Left cardiac atrium (tissue), 4 donors: ENCODE measurements at places on chromosomes 13 and 19. TPM values are rescaled to one million over a fixed set of nuclear protein-coding genes. Genes with fewer than 3 reads are reported as not detected.

FOSB gene
- 1.5 TPM for total RNA-seq

TRIP10 gene
- total RNA-seq = 67.5 TPM

CYP4F12 gene
- total RNA-seq = 2.2 TPM

FFAR3 gene
- 0.44 TPM for total RNA-seq

KLK14 gene
- total RNA-seq = 0.31 TPM

TSSK6 gene
- 0.50 TPM for total RNA-seq

GRCh38 chr19:33216198-33216830 lies 9.3 kb downstream of the SLC7A10 start:
- DNase-seq = no peak

GRCh38 chr13:91185294-91185863 lies 162.1 kb upstream of the MIR17HG start:
- no peak for DNase-seq

- no peak for DNase-seq
These were observed 294.9 kb downstream of the NDFIP2 start for GRCh38 chr13:79775830-79776229.

DNA sequence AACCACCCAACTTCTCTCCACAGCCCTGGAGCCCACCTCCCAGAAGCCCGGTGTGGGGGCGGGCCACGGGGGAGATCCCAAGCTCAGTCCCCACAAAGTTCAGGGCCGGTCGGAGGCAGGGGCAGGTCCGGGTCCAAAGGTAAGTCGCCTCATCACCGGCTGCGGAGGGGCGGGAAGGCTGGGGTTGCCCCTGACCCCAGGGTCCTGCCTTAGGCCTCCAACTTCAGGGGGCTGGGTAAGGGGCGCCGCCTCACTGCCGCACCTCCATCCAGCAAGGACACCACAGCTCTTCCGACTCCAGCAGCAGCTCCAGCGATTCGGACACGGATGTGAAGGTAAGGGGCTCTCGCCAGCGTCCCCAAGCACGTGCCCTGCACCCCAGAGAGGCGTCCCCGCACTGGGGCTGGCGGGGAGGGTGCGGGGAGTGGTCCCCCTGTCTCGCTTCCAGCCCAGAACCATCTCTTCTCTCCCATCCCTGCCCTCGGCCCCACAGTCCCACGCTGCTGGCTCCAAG lies 358 bp downstream of the C19orf33 start:
- no peak for DNase-seq

DNA sequence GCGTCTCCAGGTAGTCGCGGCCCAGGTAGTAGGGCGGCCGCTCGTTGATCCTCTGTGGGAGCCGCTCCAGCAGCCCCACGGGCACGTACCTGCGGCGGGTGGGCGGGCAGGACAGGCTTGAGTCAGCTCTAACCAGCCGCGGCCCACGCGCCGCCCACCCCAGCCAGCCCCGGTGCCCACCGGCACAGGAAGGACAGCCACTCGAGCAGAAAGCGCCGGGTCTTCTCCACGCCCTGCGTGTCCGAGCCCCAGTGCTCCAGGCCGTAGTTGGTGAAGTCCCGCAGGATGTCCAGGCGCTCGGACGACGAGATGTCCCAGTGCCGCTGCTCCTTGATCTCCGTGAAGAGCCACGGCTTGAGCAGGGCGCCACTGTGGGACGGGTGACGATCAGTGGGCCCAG lies 877 bp upstream of the PRR22 start:
- DNase-seq = no peak

- peak; percentile 93 for DNase-seq
These were observed 519 bp downstream of the PTBP1 start for GRCh38 chr19:797528-798414.

DNA sequence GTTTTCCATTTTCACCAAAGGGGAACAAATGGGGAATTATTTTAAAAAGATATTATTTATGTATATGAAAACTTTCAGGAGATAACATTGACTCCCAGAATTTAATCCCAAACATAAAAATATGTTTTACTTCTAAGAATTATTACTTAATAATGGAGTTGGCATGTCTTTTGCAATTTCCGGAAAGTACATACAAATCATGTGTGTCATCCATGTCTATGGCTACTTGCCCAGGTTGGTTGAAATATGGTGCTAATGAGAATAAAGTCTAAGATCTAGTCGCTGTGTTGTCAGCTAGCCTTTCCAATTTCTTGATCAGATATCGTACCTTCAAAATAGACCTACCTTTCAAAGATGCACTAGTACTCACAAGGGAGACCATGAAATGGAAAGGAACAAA lies 1003.2 kb upstream of the PCDH20 start:
- DNase-seq = no peak

GRCh38 chr19:55283548-55284377 lies at the start of gene BRSK1:
BRSK1 (plus strand) TSS chr19:55283997; CDS start chr19:55284443, 446 bp downstream.
- peak; percentile 65 for DNase-seq

GRCh38 chr19:16627193-16627927 lies 644 bp downstream of the MED26 start:
- DNase-seq = peak; percentile 31

GRCh38 chr13:20270163-20270865 lies 38.2 kb upstream of the GJB6 start:
- no peak for DNase-seq

DNA sequence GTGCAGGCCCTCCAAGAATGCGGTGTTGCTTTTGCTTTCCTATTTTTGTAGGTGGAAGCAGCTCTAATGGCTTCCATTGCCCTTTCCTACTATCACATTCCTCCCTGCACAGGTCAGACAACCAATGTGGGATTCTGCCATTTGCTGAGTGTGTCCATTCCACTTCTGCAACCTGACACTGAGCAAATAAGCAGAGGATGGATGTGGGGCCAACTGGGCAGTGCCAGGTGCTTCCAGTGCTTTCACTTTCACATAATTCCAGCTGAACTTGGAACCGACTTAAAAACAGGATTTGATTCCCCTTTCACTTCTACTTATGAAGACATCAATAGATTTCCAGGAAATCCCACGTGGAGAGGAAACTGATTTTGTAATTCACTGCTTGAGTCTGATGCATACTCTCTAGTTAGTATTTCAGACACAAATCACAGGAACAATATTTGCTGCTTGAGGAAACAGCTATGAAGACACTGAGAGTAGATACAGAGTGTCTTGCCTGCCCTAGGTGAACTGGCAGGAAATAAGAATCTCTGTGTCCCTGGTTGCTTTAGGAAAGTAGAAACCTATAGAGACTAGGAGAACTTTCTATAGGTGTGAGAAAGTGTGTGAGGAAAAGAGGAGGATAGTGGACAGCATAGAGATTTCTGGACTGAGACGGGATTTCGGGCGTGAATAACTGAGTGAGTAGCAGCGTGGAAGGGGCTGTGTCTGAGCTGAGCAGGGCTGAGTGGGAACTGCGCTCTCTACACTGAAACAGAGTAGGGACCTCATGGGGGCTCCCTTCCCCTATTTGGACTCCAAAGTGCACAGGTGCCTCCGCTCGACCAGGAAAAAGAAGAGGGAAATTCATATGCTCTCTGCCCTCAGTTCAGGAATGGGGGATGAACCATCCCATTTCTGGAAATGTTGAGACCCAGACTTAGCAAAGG lies 22.5 kb downstream of the LGALS16 start:
- DNase-seq = no peak

GRCh38 chr19:50801107-50801506 lies 10.9 kb downstream of the ACP4 start:
- DNase-seq = no peak
